Chondrocyte (in vitro differentiated cells): ENCODE measurements at places on chromosomes 4 and X. TPM values are rescaled to one million over a fixed set of nuclear protein-coding genes. Genes with fewer than 3 reads are reported as not detected.

LRIT3 gene
- 0.07 to 0.17 TPM in 2 of 3 replicates, not detected in the other for total RNA-seq

PHKA1 gene
- 5.2 to 8.0 TPM (median 5.3 TPM) in 3 replicates for total RNA-seq

ATP1B4 gene
- total RNA-seq, result not detected in 3 replicates

STATH gene
- not detected in 3 replicates for total RNA-seq

SOX3 gene
- total RNA-seq, result not detected in 3 replicates

PAGE1 gene
- total RNA-seq, result not detected in 3 replicates

AMER1 gene
- total RNA-seq, result 4.6 to 5.4 TPM (median 4.7 TPM) in 3 replicates

CHIC2 gene
- total RNA-seq, result 31.3 to 38.5 TPM (median 36.1 TPM) in 3 replicates

CNGA2 gene
- total RNA-seq, result not detected in 3 replicates

PRDM8 gene
- 0.07 TPM in 1 of 3 replicates, not detected in the others for total RNA-seq

HDAC6 gene
- total RNA-seq, result 87.3 to 117 TPM (median 94.8 TPM) in 3 replicates

GPR119 gene
- not detected in 3 replicates for total RNA-seq

STAP1 gene
- total RNA-seq, result not detected in 3 replicates

WFS1 gene
- total RNA-seq, result 47.7 to 54.6 TPM (median 48.0 TPM) in 3 replicates

CT45A3 gene
- not detected in 3 replicates for total RNA-seq

TNMD gene
- 1.5 to 1.9 TPM in 2 of 3 replicates, not detected in the other for total RNA-seq

FMR1NB gene
- total RNA-seq, result not detected in 3 replicates

MAGIX gene
- total RNA-seq, result 1.6 to 3.5 TPM (median 2.9 TPM) in 3 replicates

TMPRSS11F gene
- not detected in 3 replicates for total RNA-seq

RBMXL3 gene
- total RNA-seq, result not detected in 3 replicates

TCP11X2 gene
- total RNA-seq, result not detected in 3 replicates

SPON2 gene
- total RNA-seq, result 158 to 184 TPM (median 162 TPM) in 3 replicates

CCSER1 gene
- 0.24 TPM in 1 of 3 replicates, not detected in the others for total RNA-seq

GLOD5 gene
- not detected in 3 replicates for total RNA-seq

DKK2 gene
- total RNA-seq, result 107 to 259 TPM (median 109 TPM) in 3 replicates

ATP6AP1 gene
- 132 to 139 TPM (median 136 TPM) in 3 replicates for total RNA-seq

SMIM31 gene
- not detected in 3 replicates for total RNA-seq
